GM04503 (cell line): ENCODE measurements at places on chromosomes 6 and 20.

- no peak for DNase-seq
Observed at GRCh38 chr6:44804546-44805159, 417.1 kb downstream of the CDC5L start.

GRCh38 chr20:588932-589672, 21.0 kb downstream of the TCF15 start:
- no peak for DNase-seq

DNA sequence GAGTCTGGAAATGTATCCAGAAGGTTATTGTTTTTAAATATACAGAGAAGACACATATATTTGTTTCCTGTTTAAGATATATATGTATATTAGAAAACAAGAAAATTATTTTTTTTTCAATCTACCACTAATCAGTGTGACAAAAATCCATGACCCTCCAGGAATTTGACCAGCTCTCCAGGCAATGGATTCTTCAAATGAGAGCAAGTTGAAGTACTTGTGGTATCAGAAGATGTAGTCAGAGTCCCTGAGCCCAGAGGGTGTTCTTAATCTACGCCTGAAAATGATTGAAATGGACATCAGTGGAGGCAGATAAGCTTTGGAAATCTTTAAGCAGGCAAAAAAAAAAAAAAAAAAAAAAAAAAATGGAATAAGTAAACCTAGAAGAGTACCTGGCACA, 186.5 kb upstream of the QKI start:
- DNase-seq = no peak

DNA sequence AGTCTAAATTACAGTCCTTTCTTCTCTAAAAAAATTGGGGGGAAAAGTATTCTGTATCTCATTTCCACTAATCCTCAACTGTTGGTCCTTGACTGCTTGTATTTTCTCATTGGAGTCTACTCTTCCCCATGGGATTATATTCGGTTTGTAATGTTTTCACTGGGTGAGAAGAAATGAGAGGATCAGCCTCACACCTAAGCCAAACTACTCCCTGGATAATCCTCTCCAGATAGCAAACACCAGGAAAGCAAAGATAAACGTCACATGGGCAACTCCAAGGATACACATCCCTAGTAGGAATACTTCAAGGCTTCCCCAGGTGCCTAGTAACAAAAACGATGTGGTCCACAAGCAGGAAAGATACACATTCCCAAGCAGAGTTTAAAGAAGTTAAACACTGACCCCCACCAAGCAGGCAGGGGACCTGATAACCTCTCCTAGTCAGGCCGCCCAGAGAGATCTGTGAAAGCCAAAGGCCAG, 53.9 kb upstream of the SOX4 start:
- no peak for DNase-seq

DNA sequence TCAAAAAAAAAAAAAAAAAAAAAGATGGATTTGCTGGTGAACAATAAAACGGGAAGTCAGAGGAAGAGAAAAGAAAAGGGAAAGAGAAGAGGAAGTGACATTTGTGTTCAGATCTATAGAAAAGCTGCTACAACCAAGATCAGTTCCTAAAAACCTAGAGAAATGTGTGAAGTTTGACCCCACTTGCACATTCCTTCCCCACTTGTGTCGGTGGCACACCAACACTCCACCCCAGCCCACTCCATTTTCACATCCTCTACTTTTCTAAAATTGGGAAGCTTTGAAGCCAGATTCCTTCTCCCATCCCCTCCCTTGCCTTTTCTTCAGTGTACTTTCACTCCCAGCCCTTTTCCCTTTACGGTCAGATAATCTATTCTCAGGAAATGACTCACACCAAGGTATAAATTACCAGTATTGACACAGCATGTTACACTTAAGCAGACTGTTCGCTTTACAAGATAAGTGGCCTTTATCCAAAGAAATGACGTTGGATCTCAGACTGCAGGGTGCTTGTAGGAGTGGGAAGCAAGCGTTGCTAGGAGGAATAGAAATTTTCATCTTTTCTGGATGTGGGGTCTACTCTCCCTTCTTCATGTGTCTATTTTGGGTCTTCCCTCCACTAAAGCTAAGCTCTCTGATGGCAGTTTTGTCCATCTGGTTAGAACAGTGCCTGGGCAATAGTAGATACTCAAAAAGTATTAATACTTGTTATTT, 92.5 kb upstream of the ADGRF1 start:
- no peak for DNase-seq

DNA sequence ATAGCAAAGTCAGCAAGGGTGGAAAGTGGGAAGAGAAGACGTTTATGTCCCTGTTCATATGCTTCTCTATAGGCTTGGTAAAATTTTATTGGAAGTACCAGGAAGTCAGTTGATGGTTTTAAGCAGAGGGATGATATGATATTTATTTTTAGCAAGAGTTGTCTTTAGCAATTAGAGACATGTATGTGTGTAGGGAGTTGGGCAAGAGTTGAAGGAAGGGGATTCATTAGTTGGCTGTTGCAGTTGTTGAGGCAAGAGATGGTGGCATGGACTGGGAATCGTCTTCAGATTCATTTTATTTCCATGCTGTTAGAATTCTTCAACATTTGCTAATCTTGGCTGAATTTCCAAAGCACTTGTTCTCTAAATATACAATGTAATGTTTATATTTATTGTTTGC, 85.6 kb downstream of the QKI start:
- DNase-seq = no peak

DNA sequence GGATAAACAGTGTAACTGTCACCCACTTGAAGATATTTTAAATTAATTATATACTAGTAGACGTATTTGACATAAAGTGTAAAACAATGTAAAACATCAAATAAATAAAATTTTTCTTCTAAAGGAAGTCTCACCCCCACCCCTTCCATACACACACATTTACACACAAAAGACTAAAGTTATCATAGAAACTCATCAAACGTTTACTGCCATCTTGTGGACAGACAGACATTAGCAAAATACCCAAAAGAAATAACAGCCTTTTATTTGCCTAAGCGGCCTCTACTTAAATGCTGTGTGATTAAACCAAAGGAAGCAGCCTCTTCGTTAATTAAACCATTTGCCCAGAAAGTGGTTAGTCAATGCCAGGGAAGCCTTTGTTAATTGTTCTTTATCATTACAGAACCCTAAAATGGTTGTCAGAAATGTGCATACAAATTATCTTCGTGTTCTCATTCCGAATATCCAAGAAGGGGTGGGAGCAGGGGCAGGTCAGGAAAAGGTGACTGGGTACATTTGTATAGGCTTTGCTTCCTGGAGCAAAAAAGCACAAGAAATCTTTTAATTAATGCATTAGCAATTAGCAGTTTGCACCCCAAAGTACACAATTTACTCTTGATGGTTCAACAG, 176.2 kb upstream of the SASH1 start:
- DNase-seq = no peak

- DNase-seq = no peak
Observed at GRCh38 chr6:2899596-2899995, 3.5 kb downstream of the SERPINB9 start.

- DNase-seq = no peak
Observed at GRCh38 chr6:91412532-91412931, 825.7 kb upstream of the MAP3K7 start.
